ENCODE measurements at places on chromosomes 5 and 9.

DNA sequence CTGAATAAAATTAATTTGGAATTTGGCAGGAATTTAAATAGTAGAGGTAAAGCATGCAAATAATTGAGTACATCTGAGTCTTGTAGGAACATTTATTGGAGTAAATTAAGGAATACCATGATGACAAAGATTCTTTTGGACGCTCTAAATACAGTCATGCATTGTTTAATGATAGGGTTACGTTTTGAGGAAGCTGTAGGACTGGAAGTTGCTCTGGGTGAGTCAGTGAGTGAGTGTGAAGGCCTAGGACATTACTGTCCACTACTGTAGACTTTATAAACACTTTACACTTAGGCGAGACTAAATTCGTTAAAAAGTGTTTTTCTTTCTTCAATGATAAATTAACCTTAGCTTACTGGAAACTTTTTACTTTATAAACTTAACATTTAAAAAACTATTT lies 113.0 kb downstream of the FAM170A start:
- DNase-seq = no peak

GRCh38 chr5:159156426-159157238 lies 52.7 kb downstream of the RNF145 start:
- no peak for DNase-seq

DNA sequence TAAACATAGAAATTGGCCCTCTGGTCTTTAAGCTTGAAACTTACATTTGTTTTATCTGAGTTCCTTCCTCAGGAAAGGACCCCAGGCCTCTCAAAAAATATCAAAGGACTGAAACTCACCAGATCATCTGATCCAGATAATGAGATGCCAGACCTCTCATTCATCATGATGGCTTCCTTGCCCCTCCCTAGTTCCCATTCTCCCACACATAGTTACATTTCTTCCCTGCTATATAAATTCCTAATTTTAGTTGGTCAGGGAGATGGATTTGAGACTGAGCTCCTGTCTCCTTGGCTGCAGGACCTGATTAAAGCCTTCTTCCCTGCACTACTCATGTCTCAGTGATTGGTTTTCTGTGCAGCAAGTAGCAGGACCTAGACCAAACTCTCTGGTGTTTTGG lies 119.4 kb upstream of the SPIN1 start:
- DNase-seq = no peak

GRCh38 chr5:171323007-171323406 lies 14.0 kb downstream of the TLX3 start:
- DNase-seq = no peak

DNA sequence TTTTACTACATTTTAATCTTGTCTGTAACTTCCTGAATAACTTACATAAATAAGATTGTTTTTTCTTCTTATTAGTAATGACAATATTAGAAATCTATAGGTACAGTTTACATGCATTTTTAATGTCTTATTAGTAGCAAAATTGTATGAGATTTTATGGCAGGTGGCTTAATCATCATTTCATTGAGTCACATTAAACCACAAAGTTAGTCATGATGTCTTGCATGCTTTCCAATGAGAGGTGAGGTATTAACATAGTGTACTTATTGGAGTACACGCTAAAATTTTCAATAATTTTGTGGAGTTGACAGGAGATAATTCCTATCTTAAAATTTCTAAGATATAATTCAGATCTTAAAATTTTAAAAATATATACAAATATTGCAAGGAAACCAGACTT lies 989.6 kb upstream of the ARRDC3 start:
- no peak for DNase-seq

Data from stimulated activated naive CD4-positive, alpha-beta T cell treated with Interleukin-2 at 50 U/mL for 16 hours (primary cell).